ENCODE measurements at places on chromosomes 12 and 14. TPM values are rescaled to one million over a fixed set of nuclear protein-coding genes. Genes with fewer than 3 reads are reported as not detected.

CD9 gene
- total RNA-seq, result 11.9 TPM

AICDA gene
- not detected for total RNA-seq

PLBD1 gene
- total RNA-seq, result not detected

CKB gene
- 3.0 TPM for total RNA-seq

MYH7 gene
- not detected for total RNA-seq

GPR137C gene
- total RNA-seq, result 0.19 TPM

B4GALNT1 gene
- 3.2 TPM for total RNA-seq

RFC5 gene
- 67.4 TPM for total RNA-seq

PAPOLA gene
- total RNA-seq, result 202 TPM

ZNF84 gene
- total RNA-seq, result 13.8 TPM

Measured in activated CD8-positive, alpha-beta memory T cell treated with anti-CD3 and anti-CD28 coated beads for 36 hours (primary cell).